Activated CD4-positive, alpha-beta T cell treated with anti-CD3 and anti-CD28 coated beads, Interleukin-2, Interleukin-4, amounts not matched to agents 100 ng/mL and 50 ng/mL, durations not matched to agents 16 hours and 8 hours (primary cell): ENCODE measurements at places on chromosomes 5 and 9.

DNA sequence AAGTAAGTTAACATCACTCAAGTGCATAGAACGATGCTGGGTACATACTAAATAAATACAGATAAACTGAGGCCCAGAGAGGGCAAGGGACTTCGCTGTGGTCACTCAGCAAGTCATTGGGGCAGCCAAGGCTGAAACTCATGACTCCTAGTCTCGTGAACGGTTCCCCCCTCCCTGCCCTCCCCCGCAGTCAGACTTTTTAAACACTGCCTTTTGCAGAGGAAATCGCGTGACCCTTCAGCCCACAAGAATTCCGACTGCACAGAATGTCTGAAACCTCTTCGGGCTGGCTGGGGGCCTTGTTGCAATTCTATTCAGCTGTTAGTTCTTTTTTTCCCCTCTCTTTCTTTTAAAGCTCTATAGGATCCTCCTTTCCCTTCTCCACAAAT is 28.1 kb downstream of the NEK6 start:
- peak; percentile 71 for DNase-seq

GRCh38 chr9:89309608-89310474 is 1.2 kb upstream of the CKS2 start:
- no peak for DNase-seq

- DNase-seq, result no peak
Observed at GRCh38 chr9:37486256-37486615, 488 bp downstream of the POLR1E start.

GRCh38 chr5:88674356-88675167 is 208.4 kb downstream of the MEF2C start:
- DNase-seq, result peak; percentile 53

- peak; percentile 57 for DNase-seq
Observed at GRCh38 chr9:101618698-101619097, 23.9 kb upstream of the PPP3R2 start.

- peak; percentile 11 for DNase-seq
Observed at GRCh38 chr5:114237766-114238165, 124.1 kb upstream of the KCNN2 start.
